ENCODE measurements at places on chromosomes 4 and X.

GRCh38 chr4:175103403-175103802, 185.2 kb downstream of the ADAM29 start:
- DNase-seq, result no peak

DNA sequence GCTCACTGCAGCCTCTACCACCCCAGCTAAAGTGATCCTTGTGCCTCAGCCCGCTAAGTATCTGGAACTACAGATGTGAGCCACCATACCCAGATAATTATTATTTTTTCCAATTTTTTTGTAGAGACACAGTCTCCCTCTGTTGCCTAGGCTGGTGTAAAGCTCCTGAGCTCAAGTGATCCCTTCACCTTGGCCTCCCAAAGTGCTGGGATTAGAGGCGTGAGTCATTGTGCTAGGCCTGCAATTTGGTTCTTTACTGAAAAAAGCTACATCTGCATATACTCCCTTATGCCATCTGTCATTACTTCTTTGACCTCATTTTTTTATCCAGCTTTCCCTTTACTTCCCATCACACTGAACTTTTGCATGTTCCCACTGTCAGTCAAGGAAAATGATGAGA, 2012.4 kb upstream of the IGFBP7 start:
- no peak for DNase-seq

DNA sequence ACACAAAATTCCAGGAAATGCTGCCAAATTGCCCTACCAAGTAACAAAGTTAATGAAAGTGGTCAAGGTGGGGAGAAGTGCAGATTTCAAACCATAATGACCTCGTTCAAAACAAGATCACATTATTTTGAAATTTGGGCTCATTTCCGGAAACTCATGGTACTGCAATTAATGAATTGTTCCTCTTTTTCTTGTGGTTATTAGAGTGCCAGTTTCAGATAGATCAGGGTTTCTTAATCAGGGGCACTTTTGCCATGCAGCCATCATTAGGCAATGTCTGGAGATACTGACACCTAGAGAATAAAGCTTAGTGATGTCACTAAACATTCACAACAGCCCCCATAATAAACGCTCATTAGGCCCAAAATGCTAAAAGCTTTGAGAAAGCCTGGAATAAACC, 381.5 kb upstream of the GALNT7 start:
- no peak for DNase-seq

GRCh38 chrX:41377624-41378023, 43.7 kb downstream of the DDX3X start:
- no peak for DNase-seq

- no peak for DNase-seq
These were observed 1317.6 kb downstream of the ADGRL3 start for GRCh38 chr4:62517716-62518115.

GRCh38 chrX:44975666-44976263, 102.8 kb downstream of the KDM6A start:
- DNase-seq, result no peak

- no peak for DNase-seq
These were observed 144.0 kb upstream of the ZXDB start for GRCh38 chrX:57447856-57448255.

- DNase-seq, result no peak
These were observed 35.7 kb downstream of the BTC start for GRCh38 chr4:74758551-74759145.

- no peak for DNase-seq
These were observed 247.1 kb upstream of the PITX2 start for GRCh38 chr4:110869862-110870572.

- no peak for DNase-seq
These were observed 300.2 kb upstream of the VCX start for GRCh38 chrX:7542587-7543380.

GRCh38 chr4:152356428-152357034, 179.4 kb downstream of the FBXW7 start:
- DNase-seq, result no peak

GRCh38 chr4:46432923-46433322, 43.0 kb upstream of the GABRA2 start:
- DNase-seq, result no peak

GRCh38 chr4:127491571-127491970, 141.2 kb upstream of the INTU start:
- DNase-seq, result no peak

DNA sequence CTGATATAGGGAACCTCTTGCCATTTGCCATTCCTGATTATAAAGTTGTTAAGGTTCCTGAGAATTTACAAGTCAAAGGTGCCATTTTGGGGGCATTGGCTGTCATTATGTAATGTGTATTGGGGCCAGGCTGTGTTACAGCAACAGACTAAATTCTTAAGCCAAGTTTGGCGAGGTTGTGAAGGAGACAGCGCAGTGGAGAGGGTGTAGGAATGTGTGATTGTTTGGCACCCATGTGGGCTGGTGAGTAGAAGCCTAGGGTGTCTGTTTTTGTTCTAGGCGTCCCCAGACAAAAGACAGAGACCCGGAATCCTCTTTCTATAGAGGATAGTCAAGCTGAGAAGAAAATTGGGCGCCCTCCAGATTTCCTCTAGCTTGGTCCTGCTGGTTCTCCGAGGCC, 2535.3 kb downstream of the PCDH7 start:
- DNase-seq, result no peak

DNA sequence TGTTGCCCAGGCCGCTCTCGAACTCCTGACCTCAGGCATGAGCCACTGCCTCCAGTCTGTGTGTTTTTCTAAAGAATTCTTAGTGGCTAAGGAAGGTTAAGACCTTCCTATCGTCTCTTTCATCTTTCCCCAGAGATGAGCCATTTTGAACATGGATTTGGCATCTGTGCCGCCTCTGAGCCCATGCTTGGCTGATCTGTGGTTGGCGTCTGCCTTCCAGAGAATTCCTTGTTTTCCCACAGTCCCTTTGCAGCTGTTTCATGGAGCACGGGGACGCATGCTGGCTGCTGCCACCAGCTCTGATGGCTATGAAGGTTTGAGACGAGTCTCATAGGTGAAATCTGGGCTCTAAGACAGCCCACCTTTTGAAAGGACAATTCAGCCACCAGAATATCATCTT, 60.4 kb downstream of the SHROOM2 start:
- DNase-seq, result no peak
